ENCODE measurements at places on chromosomes 1 and 21.

DNA sequence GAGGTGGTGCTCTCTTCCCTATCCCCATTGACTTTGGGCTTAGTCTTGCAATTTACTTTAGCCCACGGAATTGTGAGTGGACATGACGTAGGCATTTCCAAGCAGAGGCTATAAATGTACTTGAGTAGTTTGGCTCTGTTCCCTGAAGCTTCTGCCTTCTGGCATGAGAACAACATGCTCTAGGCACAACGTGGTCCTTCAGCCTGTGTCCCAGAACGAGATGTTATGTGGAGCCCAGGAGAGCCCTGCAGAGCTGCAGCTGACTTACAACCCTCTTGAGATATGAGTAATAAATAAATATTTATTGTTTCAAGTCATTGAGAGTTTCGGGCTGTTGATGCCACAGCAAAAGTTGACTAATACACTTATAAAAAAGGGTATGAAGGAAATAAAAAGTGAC, 105.2 kb upstream of the HMGB4 start:
- no peak for DNase-seq

DNA sequence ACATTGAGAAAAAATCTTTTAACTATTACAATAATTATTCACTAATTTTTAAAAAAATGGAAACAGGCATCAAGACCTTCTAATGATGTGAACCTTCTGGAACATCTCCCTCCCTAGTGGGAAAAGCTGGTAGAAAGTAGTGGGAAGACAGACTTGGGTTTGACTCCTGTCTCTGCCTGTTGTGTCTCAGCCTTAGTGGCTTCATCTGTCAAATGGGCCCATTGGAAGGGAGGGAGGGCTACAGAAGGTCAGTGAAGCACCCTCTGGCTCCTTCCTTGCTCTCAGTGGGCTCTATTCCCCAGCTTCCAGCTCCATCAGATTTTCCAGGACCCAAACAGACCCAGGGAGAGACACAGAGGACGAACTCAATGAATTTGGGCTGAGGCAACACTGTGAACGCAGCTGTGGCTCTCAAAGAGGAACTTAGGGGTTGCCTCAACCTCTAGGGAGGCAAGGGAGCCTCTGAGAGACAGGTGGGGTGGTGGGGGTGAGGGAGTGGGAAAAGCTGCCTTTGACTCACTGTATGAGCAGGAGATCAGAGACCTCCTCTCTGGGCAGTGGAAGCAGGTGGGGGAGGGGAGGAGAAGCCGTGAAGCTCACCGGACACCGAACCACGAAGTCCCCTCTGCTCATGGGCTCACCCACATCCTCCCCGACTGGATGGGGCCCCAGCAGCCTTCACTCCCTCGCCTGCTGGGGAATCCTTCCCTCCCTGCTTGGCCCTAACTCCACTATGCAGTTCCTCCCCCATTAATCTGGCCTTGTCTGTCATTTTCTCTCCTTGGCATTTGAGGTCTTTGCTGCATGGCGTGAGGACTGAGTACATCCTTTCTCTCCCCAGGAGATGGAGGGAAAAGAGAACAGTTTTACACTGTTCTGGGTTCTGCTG, 4.5 kb downstream of the CNR2 start:
- peak; percentile 20 for DNase-seq

GRCh38 chr21:28704746-28705145, 287.9 kb downstream of the LTN1 start:
- DNase-seq = no peak

- DNase-seq = no peak
These were observed 156.2 kb downstream of the RHOU start for GRCh38 chr1:228891272-228892034.

- no peak for DNase-seq
These were observed 4.3 kb downstream of the CAMK1G start for GRCh38 chr1:209587789-209588188.

All from activated CD8-positive, alpha-beta memory T cell treated with anti-CD3 and anti-CD28 coated beads, Interleukin-2, amount 50 U/mL, for 4 hours (primary cell).